Cardiac septum (tissue), 1 donor: ENCODE measurements at places on chromosomes 16 and 17. TPM values are rescaled to one million over a fixed set of nuclear protein-coding genes. Genes with fewer than 3 reads are reported as not detected.

DNA sequence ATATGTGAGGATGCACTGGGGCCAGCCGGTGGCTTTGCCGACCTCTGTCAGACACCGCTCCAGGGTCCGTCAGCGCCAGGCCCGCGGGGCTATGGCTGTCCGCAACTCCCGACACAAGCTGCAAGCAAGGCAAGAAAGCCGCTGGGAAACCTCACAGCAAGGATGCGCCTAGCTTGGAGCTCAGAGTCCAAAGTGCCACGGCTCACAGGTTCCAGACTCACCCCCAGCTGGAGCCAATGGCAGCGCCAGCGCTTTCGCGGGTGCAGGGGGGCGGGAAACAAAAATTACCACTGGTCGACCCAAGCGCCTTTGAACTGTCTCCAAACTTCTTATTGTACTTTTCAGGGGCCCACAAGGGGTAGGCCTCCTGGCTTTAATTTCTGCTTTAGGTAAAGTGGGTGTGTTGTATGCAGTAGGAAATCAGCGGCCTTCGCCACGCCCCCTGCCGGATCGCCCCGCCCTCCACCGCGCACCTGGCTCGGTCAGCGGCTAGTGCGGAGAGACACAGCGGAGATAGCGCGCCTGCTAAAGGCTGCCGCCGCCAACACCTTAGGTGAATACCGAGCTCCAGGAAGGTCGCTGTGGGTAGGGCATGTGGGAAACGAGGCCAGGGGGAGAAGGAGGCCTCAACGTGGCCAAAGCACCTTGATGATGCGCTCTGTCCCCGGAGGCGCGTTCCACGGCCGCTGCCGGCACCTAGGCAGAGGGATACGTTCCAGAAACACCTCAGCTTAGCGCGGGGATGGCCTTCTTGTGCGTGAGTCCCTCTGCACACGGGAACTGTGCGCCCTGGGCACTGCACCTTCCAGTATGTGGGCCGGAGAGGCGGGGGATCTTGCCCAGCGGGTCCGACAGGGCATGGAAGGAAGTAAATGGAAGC is 61.0 kb upstream of the RBL2 start:
- DNase-seq, result peak; percentile 90

GRCh38 chr17:57946798-57947358 is 8.3 kb downstream of the CUEDC1 start:
- DNase-seq, result peak; percentile 86

- no peak for DNase-seq
Observed at GRCh38 chr17:45646288-45646988, 137.7 kb upstream of the CRHR1 start.

DNA sequence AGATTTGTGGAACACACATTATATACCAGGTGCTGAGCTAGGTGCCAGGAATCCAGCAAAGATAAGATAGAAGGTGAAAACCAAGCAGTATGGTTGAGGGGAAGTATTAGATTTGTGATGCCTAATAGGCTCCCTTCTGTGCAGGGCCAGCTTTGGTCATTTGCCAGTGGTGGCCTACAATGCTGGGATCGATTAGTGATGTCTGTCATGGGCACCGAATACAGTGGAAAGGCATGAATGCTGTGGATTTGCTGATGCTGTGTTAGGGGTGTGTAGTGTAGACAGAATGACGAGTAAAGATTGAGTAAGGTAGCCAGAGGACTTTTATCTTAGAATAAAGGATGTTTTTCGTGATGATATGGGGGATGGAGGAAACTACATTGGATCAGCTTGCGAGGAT is 48.9 kb downstream of the SNX29 start:
- DNase-seq, result no peak

DNA sequence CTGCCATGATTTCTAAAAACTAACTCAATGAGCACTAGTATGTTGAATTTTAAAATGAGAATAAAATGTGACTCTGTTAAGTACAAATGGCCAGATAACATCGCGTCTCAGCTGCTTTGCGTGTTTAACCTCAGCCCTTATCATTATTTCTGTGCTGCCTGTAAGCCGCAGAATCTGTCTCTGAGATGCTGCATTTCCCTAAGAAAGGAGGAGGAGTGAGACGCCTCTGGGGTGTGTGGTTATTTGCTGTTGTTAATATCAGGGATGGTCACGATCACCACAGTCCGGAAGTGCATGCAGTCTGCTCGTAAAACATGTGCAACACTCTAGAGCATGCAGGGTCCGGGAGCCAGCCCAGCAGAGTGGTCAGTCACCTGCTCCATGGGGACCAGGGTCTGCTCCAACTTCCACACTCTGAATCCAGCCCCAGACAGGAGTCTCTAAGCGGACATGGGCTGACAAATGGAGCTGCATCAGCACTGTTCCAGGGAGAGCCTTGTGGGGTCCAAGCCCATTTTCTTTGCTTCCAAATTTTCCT is 342.5 kb downstream of the MAF start:
- DNase-seq, result peak; percentile 63

TPSG1 gene
- not detected for total RNA-seq

PIK3R5 gene
- 2.0 TPM for total RNA-seq
